ENCODE measurements at places on chromosomes 2 and 18.

GRCh38 chr2:120805602-120806001 lies 69.9 kb downstream of the GLI2 start:
- DNase-seq, result no peak

GRCh38 chr18:73119574-73119973 lies 251.8 kb upstream of the NETO1 start:
- no peak for DNase-seq

DNA sequence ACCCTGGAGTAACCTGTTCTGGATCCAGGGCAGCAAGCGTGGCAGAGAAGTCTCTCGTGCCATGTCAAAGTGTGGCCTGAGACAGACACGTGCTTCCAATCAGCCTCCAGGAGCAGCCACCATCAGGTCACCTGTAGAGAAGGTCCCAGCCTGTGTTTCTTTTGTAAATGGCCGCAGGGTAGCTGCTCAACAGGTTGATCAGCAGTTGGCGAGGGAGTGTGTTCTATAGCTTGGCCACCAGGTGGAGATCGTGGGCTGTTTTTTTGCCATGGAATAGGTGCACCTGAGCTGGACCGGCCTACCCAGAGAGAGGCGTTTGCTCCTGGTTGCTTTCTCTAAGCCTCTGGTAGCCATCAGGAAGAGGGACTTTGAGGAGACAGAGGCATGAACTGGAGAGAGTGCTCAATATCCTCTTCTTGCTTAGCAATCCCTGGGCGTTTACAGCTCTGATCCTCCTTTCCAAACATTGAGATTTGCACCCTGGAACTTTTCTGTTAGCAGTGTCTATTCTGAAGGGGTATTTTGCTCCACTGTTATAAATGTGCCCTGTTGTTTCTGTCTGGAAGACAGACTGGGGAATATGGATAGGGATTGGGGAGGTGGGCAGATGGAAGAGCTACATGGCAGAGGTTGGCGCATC lies 34.2 kb upstream of the EN1 start:
- peak; percentile 78 for DNase-seq

- no peak for DNase-seq
Observed at GRCh38 chr18:9022397-9023155, 79.9 kb upstream of the NDUFV2 start.

DNA sequence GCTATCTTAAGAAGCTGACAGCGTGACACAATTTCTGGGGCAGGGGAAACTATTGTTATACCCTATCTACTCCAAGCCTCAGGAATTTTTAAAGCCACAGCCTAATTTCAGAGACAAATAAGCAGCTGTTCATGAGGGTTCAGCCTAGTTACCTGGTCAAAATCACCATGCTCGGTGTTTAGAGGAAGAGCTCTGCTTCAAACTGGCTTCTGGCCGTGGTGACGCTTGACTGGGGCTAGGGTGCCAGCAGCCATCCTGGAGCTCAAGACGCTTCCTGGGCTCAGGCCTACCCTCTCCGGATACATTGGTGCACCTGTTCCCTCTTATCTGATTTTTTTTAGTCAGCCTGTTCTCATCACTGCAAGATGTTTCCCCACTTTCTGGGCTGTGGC lies 41.7 kb downstream of the FRZB start:
- no peak for DNase-seq

DNA sequence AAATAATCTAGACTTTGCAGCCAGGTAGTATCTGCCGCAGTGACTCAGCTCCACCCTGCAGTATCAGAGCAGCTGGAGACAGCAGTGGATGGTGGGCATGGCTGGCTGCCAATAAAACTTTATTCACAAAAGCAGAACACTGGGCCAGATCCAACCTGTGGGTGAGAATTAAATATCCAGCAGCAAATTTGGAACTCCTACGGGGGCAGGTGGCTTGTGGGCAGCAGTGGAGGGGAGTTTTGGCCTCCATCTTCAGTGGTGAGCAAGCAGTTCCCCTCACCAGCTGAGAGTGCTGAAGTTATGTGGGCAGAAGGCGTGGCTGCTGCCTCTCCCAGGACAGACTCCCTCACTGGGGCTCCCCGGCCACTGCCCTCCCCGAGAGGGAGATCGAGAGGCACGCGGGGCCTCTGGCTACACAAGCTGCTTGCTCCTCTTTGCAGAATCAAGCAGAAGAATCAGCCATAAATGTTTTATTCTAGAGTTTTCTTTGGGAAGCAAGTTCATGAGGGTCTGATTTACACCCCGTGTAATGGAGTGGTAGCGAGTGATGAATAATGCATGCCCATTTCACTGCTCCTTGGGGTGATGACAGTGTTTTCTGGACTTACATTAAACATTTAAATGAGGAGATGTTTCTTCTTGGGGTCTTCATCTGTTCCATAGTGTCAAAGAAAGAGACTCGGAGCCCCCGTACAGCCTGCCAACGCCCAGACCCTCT lies 204.3 kb downstream of the SEPTIN10 start:
- DNase-seq, result no peak
